ENCODE measurements at places on chromosomes 7 and 10. TPM values are rescaled to one million over a fixed set of nuclear protein-coding genes. Genes with fewer than 3 reads are reported as not detected.
A peak's percentile ranks its signal among the peaks of the same experiment; 100 is the strongest.

The MYO1G gene
- total RNA-seq, result 0.49 TPM

The C7orf33 gene
- total RNA-seq, result not detected

The IFIT1B gene
- total RNA-seq, result not detected

The GHRHR gene
- 0.84 TPM for total RNA-seq

The BHLHA15 gene
- total RNA-seq, result not detected

The TRIM50 gene
- not detected for total RNA-seq

- H3K27me3 ChIP-seq, result no peaks in the 10 kb centered on the region
- H3K36me3 ChIP-seq, result no peaks in the 10 kb centered on the region
- no peak for DNase-seq
These were observed 273.3 kb downstream of the CAMK1D start for GRCh38 chr10:12622691-12623090.

- no peak for DNase-seq
- H3K27ac ChIP-seq, result no peak overlapping the region
- no peak overlapping the region for H3K4me3 ChIP-seq
- H3K36me3 ChIP-seq, result no peaks in the 10 kb centered on the region
- H3K4me1 ChIP-seq, result no peaks in the 10 kb centered on the region
These were observed 24.2 kb upstream of the SHH start for GRCh38 chr7:155836216-155837125.

- no peak for DNase-seq
- H3K4me3 ChIP-seq, result no peak overlapping the region
- H3K4me1 ChIP-seq, result peaks cover 10% of the 10 kb centered on the region
- H3K36me3 ChIP-seq, result no peaks in the 10 kb centered on the region
- H3K27me3 ChIP-seq, result peaks cover 42% of the 10 kb centered on the region
- H3K27ac ChIP-seq, result no peak overlapping the region
These were observed 20.6 kb downstream of the RBM20 start for GRCh38 chr10:110664483-110665420.

DNA sequence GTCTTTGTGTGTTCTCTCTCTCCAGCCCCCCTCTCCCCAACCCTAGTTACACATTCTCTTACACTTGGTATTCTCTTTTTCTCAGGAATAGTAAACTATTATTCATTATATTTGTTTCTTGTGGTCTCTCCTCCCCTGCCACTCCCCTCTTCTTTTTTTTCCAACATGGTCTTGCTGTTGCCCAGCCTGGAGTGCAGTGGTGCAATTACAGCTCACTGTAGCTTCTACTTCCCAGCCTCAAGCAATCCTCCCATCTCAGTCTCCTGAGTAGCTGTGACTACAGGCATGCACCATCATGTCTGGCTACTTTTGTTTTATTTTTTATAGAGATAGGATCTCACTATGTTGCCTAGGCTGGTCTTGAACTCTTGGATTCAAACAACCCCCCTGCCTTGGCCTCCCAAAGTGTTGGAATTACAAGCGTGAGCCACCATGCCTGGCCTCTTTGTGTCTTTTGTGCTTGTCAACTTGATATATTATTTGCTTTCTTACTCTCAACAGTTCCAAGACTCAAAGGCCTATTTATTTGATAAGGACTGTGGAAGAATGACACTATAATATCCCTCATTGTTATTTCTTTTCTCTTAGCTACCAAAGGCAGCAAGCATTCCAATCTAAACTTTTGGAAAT, 66.9 kb downstream of the MLLT10 start:
- H3K27ac ChIP-seq, result peak overlapping the region; percentile 57
- H3K36me3 ChIP-seq, result peaks cover 6% of the 10 kb centered on the region
- H3K4me1 ChIP-seq, result peaks cover 21% of the 10 kb centered on the region
- no peak overlapping the region for H3K4me3 ChIP-seq
- H3K27me3 ChIP-seq, result no peaks in the 10 kb centered on the region
- DNase-seq, result no peak

GRCh38 chr7:84232646-84233045, 38.1 kb upstream of the SEMA3A start:
- no peak overlapping the region for H3K4me3 ChIP-seq
- no peaks in the 10 kb centered on the region for H3K27me3 ChIP-seq
- no peak for DNase-seq

DNA sequence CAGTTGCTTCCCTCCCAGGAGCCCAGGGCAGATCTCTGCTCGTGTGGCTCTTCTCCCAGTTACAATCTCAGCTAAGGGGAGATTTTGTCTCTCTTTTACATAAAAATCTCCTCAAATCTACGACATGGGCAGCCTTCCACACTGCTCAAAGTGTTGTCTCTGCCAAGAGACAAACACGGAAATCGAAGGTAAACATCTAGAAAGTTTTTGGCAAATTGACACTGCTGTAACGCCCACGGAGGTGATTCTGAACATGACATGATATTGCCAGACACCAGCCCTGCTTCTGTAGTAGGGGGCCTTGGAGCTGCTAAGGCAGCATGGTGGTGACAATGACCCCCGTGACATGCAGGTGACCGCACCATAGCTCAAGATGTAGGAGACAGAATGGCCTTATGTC, 128.3 kb downstream of the CCDC3 start:
- no peaks in the 10 kb centered on the region for H3K27me3 ChIP-seq
- H3K36me3 ChIP-seq, result no peaks in the 10 kb centered on the region
- H3K4me3 ChIP-seq, result no peak overlapping the region
- H3K27ac ChIP-seq, result no peak overlapping the region
- DNase-seq, result no peak

GRCh38 chr7:147380926-147381325, 1209.6 kb upstream of the C7orf33 start:
- no peaks in the 10 kb centered on the region for H3K27me3 ChIP-seq
- H3K4me1 ChIP-seq, result no peaks in the 10 kb centered on the region
- H3K4me3 ChIP-seq, result no peak overlapping the region
- no peak overlapping the region for H3K27ac ChIP-seq

DNA sequence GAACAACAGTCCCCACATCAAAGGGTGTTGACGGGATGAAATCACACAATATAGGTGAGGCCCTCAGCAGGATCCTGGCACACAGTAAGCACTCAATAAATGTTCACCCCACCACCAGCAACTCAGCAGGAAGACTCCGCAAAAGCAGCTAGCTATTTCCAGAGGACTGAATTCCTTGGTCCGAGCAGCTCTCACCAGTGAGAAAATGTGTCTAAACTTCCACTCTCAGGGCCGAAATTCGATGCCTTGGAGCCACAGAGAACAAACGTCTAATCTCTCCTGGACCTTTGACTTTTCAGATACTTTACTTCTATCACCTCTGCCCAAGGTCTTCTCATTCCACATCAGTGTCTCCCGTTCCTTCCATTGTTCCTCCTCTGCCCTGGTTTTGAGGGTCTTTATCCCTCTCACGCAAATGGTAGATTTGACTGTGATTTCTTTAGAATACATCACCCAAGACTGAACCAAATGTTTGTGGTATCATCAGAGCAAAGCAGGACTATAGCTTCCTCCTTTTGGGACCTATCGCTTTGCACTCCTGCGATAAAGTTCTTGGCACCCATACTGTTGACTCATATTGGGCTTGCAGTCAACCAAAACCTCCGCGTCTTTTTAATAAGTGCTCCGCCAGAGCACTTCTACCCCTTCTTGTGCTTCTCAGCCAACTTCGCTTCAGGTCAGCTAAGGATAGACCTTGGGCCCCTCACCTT, 903 bp upstream of the NT5C2 start:
- peak overlapping the region; percentile 91 for H3K4me3 ChIP-seq
- H3K27ac ChIP-seq, result no peak overlapping the region
- H3K36me3 ChIP-seq, result no peaks in the 10 kb centered on the region
- no peak for DNase-seq
- H3K27me3 ChIP-seq, result no peaks in the 10 kb centered on the region

GRCh38 chr10:113562069-113562468, 9.2 kb downstream of the HABP2 start:
- H3K27ac ChIP-seq, result no peak overlapping the region
- H3K4me3 ChIP-seq, result no peak overlapping the region
- no peaks in the 10 kb centered on the region for H3K36me3 ChIP-seq

- H3K27ac ChIP-seq, result no peak overlapping the region
- no peak overlapping the region for H3K4me3 ChIP-seq
- DNase-seq, result no peak
- H3K36me3 ChIP-seq, result no peaks in the 10 kb centered on the region
- peaks cover 27% of the 10 kb centered on the region for H3K27me3 ChIP-seq
These were observed 25.1 kb downstream of the AQP1 start for GRCh38 chr7:30936650-30937245.

- H3K36me3 ChIP-seq, result peaks cover 5% of the 10 kb centered on the region
- no peak overlapping the region for H3K27ac ChIP-seq
- H3K4me3 ChIP-seq, result no peak overlapping the region
- no peak for DNase-seq
These were observed 29.4 kb downstream of the CLRN3 start for GRCh38 chr10:127863231-127863825.

DNA sequence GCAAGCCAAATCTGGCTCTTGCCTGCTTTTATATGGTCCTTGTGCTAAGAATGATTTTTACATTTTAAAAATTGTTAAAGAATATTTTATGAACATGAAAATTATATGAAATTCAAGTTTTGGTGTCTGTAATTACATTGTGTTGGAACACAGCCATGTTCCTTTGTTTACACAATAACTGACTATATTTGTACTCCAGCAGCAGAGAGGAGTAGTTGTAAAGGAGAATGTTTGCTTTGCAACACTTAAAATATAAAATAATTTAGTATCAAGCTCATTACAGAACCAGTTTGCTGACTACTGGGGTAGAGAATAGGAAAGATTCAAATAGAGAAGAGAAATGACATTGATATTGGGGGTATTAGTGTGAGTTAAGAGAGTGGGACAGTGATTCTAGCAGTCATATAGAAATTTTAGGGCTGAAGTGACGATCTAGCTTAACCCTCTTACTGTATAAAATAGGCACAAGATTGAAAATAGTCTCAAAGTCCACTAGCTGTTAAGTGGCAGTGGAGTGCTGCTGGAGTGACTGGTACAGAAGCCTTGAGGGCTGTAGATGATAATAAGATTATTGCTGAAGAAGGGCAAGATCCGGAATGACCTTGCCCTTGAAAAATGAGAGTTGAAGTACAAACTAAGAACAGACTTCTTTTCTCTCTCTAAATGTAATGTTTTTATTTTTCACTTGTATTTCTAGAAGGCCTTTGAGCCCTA, 28.2 kb downstream of the SGPL1 start:
- DNase-seq, result no peak
- no peak overlapping the region for H3K4me3 ChIP-seq
- no peaks in the 10 kb centered on the region for H3K4me1 ChIP-seq
- no peaks in the 10 kb centered on the region for H3K27me3 ChIP-seq
- H3K27ac ChIP-seq, result no peak overlapping the region

DNA sequence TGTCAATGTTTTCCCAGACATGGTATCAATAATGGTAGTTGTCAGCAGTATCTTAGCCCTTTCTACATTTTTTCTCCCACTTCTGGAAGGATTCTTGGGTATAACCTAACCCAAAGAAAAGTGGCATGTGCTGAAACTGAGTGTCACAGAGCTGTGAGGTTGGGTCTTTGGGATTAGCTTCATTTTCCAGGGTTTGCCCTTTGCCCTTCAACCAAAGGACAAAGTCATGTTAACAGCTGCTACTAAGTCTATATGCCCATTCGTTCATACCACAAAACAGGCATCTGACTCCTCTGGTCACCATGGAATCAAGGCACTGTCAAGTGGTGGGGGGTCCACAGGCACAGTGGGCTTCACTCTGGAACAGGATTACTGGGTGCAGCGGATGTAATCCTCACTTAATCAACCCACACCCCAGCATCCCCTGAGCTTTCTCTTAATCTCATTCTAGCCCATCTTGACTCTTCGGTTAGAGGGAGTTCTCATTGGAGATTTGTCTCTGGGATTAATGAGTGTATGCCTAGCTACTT, 29.1 kb downstream of the CTAGE6 start:
- H3K4me3 ChIP-seq, result no peak overlapping the region
- no peaks in the 10 kb centered on the region for H3K27me3 ChIP-seq
- H3K4me1 ChIP-seq, result no peaks in the 10 kb centered on the region
- no peak overlapping the region for H3K27ac ChIP-seq
- H3K36me3 ChIP-seq, result no peaks in the 10 kb centered on the region

DNA sequence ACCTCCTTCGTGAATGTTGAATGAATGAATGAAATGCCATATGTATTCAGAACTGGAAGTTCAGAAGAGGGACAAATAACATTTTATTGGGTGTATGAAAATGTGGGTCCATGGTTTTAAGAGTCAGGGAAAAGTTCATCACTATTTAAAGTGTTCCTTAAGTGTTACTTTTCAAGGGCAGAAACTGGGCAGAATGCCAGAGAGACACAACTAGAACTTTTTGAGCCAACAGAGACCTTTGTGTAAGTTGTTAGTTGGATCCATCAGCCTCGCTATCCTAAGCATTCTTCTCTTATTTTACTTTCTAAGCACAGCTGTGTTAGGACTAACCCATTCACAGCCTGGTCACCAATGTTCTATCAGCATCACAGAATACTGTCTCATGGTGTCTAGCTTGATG, 13.6 kb upstream of the TAF3 start:
- H3K4me3 ChIP-seq, result no peak overlapping the region
- no peaks in the 10 kb centered on the region for H3K4me1 ChIP-seq
- no peak for DNase-seq
- H3K27me3 ChIP-seq, result no peaks in the 10 kb centered on the region

DNA sequence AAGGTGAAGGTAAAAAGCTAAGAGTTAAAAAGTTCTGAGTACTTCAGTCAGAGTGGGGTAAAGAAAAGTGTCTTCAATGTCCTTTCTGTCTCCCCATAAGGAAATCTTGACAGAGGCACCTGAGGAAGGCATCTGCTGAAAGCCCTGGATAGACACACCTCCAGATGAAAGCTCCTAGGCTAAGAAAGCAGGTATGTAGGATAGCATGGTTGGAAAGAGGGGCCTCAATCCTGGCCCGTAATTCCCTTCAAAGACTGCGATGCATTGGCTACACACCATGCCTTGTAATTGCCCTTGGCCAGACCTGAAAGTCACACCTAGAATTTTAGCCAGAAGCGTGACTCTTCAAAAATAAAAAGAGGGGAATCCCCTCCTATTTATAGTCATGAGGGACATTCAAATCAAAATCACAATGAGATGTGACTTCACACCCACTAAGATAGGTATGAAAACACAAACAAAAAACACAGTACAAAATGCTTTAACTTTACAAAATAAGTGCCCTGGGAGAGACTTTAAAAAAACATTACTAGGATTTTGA, 809.7 kb downstream of the IPMK start:
- no peak overlapping the region for H3K27ac ChIP-seq
- H3K4me3 ChIP-seq, result no peak overlapping the region
- H3K4me1 ChIP-seq, result no peaks in the 10 kb centered on the region
- no peaks in the 10 kb centered on the region for H3K36me3 ChIP-seq
- no peaks in the 10 kb centered on the region for H3K27me3 ChIP-seq

DNA sequence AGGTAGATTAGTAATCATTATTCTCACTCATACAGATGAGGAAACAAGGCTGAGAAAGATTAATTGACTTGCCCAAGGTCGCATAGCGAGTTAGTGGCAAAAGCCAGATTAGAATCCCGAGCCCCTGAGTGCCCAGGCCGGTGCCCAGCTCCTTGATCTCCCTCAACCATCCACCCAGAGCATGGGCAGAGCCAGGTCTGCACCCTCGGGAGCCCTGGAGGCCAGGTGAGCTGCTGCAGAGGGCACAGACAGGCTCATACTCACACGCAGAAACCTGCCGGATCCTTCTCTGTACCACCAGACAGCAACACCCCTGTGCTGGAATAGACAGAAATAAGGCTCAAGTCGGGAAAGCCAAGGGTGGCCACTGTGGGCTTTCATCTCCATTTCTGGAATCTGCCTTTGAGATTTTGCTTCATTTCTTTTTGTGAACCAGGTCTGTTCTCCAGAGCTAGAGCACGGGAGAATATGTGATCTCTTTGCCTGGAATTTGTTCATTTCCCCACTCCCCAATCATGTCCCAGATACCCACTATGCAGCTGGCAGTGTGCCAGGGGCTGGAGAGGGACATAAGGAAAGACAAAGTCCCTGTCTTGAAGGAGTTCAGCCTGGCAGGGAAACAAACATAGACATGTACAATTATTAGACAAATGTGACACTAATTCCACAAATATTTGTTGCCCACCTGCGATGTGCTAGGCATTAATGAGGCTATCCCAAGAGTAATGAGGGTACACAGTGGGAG, 5.5 kb downstream of the AFAP1L2 start:
- no peaks in the 10 kb centered on the region for H3K36me3 ChIP-seq
- peak overlapping the region; percentile 67 for H3K27ac ChIP-seq
- H3K4me3 ChIP-seq, result peak overlapping the region; percentile 11
- no peak for DNase-seq
- peaks cover 93% of the 10 kb centered on the region for H3K4me1 ChIP-seq
